ENCODE measurements at places on chromosomes 6 and 20.

DNA sequence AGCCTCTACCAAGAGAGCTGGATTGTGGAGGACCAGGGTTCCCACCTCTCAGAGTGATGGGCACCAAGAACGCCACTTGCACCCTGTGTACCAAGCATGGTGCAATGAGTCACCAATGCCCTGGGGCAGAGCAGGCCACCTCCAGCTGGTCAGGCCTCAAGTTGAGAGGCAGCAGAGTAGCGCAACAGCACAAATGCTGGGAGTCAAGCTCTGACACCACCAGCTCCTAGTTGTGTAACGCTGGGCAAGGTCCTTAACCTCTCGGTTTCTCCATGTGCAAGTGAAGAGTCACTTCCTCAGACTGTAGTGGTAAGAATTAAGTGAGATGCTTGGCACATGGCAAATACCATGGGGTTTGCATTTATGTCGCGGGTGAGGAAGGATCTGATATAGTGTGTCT, 25.6 kb downstream of the GFOD1 start:
- no peak for DNase-seq

DNA sequence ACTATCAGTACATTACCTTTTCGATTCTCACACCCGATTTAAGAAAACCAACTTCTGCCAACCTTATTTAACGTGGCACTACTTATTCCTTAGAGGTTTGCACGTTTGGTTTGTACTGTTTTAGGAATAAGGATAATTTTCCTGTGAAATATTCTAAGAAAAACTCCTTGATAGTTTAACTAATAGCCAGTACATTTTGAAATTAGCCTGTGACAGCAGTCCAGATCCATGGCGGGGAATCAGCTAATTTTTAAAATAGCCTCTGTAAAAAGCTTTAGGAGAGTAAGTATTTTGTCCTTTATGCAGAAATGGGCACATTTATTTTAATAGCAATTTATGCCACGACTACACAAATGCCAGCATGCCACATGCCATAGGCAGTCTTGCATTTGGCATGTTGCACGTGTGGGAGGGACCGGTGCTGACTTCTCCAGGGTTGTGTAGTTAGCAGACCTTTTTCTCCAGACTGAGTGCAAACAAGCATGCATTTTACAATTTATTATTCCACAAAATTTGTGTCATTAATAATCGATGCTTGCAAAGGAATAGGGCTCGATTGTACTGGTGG, 6.2 kb downstream of the FOXC1 start:
- no peak for DNase-seq

DNA sequence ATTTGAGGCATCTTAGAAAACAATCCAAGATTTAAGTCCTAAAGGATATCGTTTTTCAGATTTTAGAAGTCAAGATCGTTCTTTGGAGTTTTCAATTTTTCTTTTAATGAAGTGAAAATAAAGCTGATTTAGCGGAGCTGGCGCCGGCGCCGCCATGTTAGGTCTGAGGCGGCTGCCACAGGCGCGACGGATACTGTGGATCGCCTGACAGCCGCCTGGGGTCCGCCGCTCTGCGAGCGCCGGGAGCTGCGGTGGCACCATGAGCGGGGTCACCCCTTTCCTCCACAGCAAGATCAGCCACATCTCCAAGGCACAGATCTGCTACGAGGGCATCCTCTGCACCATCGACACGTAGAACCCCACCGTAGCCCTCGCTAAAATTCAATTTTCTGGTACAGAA, 247.2 kb downstream of the GJA1 start:
- DNase-seq = no peak

DNA sequence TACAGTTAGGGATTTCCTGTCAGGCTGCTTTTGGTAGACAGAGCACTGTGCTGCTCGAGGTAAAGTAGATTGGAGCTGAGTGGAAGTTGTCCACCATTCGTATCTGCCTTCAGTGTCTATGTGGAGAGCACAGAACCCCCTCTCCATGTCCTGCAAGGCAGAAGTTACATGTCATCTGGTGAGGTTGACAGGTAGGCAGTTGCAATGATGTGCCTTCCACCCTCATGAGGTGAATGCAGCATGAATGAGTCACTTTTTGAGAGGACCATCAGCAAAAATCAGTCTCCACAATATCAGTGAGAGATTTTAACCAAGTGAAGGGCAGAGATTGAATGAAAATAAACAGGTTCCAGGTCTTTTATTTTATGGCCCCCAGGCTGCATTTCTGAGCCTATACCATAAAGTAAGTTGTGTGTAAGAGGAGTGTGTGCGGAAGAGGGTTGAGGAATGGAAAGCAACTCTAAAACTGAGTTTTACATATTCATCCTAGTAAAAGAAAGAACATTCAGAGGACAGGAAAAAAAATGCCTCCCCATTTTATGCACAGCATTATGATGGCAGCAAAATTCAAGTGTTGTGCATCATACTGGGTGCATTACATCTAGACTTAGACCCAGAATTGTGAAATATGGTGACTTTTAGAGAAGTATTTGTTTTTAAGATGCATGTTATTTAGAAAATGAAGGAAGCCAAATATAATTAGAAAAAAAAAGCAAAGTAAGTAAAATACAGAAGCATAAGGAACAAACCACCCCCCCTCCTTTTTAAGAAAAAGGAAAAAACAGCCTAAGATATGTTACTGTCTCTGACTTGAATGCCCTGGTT, 15.8 kb downstream of the TRAPPC3L start:
- DNase-seq = no peak

- no peak for DNase-seq
Measured at GRCh38 chr6:40349123-40349900, 237.9 kb downstream of the LRFN2 start.

DNA sequence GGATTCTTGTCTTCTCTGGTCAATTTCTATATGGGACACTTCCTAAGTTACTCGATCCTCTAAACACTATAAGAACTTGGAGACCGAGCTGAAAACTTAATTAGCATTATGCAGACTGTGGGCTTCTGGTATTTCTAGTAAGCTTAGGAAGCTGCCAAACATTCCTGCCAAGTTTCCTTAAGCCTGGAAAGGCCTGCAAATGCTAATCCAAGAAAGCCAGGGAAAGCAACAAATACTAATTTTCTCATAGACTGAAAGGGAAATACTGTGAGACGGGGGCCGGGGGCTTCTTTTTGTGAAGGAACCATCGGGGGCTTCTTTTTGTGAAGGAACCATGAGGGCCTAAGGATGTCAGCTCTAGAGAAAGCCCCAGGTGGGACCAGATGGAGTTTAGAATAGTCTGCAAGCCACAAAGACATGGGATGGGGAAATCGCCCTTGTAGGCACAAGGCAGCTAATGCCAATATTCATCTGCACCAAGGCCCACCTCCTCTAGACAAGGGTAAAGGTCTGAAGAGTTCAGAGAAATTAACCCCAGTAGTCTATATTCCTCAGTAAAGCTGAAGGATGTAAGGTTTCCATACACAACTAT, 332.4 kb upstream of the PRDM1 start:
- DNase-seq = no peak

DNA sequence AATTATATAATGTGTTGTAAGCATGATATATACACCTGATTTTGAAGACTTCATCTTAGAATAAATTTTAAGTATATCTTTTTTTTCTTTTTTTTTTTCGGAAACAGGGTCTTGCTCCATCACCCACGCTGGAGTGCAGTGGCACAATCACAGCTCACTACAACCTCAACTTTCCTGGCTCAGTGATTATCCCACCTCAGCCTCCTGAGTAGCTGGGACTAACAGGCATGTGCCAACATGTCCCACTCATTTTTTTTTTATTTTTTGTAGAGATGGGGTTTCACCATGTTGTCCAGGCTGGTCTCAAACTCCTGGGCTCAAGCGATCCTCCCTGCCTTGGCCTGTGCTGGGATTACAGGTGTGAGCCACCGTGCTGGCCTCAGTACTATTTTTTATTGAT, 17.1 kb downstream of the VPS52 start:
- no peak for DNase-seq

- no peak for DNase-seq
Measured at GRCh38 chr6:148364056-148364824, 21.6 kb downstream of the SASH1 start.

- DNase-seq = peak; percentile 2
Measured at GRCh38 chr6:14371530-14371929, 254.0 kb downstream of the CD83 start.

DNA sequence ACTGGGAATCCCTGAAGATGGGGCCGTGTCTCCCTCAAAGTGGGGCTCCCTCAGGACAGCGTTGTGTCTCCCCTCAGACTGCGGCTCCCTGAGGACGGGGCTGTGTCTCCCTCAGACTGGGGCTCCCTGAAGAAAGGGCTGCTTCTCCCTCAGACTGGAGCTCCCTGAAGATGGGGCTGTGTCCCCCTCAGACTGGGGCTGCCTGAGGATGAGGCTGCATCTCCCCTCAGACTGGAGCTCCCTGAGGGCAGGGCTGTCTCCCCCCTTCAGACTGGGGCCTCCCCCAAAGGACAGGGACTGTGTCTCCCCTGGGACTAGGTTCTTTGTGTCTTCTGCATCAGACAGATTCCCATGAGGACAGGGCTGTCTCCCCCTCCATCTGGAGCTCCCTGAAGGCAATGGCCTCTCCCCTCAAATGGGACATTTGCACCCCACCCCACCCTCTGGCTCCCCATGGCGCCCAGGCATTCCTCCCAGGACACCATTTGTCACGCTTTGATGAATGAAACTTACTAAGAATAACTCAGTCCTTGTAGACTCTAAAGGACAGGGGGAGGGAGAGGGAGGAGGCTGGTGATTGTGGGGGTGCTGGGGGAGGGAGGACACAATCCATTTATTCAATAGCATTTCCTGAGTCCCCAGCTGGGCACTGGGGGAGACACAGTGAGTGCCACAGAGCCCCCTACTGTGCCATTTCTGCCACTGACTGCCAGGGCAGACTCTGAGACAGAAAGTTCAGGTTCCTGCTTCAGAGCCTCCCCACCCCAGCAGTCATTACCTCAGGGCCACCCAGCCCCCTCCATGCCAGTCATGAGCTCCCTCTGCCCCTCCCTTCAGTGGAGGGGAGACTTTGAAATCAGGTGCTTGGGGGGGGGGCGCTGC, 122.4 kb downstream of the MRPL14 start:
- DNase-seq = no peak

- DNase-seq = no peak
Measured at GRCh38 chr6:2951728-2952127, 19.6 kb downstream of the SERPINB6 start.

DNA sequence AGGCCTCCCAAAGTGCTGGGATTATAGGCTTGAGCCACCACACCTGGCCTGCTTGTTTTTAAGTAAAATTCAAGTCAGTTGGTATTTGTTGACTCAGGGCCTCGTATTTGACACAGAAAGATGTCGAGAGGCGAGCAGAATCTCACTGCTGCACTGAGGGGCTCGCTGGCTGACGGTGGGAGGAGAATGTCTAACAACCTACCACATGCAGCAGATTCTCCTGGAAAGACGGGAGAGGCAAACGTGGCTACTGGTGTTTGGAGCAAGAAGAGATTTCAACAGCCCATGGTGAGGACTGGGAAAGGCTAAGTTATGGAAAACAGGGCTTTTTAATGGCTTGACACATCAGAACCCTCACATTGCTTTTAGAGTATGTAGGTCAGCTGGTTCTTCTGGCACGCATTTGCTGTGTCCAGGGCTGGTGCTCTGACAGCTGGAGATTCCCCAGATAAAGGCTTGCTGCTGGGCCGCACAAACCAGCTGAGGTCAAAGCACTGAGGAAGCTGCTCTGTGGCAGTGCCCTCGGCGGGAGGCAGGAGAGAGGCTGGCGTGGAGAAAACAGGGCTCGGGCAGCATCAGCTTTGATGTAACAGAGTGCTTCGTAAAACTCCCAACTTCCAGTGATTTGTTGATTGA, 84.2 kb upstream of the FRMD1 start:
- no peak for DNase-seq
